ENCODE measurements at places on chromosomes 3 and 15.

- DNase-seq = no peak
Measured at GRCh38 chr3:156511987-156512677, 42.8 kb downstream of the SSR3 start.

DNA sequence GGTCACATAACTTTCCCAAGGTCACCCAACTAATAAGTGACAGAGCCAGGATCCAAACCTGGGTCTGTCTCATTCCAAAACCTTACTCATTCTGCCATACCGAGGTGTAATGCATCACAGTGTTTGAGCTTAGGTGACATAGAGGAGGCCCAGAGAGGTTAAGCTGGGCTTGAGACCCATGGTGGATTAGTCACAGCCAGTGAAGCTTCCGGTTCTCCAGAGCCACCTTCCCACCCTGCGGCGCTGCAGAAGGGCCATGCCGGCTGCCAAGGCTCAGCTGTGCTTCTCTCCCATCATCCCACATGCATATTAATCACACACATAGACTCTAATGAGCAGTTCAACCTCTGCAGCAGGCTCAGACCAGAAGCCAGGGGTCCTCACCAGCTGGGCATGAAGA is 42.2 kb downstream of the SPSB4 start:
- DNase-seq = no peak

- DNase-seq = no peak
Measured at GRCh38 chr15:40259021-40259420, 20.2 kb downstream of the PAK6 start.

DNA sequence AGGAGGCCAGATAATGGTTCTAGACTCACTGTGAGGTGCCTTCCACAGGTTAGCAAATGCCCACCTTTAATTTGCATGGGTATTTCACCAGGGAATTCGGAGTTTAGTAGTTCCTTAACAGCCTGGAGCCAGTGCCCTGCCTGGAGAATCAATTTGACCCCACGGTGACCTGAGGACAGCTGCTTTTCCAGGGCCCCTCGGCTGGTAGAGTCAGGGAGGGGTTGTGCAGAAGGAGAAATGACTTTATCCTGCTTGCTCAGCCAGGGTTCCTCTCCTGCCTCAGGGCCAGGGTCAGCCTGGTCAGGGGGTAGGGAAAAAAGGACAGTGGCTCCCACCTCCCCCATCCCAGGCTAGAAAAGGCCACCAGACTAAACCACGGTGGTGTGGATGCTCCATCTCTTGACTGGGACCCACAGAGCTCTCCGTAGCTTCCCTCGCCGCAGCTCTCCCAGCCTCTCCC is 12.0 kb downstream of the DLL4 start:
- no peak for DNase-seq

GRCh38 chr3:67832817-67833216 is 178.4 kb upstream of the SUCLG2 start:
- no peak for DNase-seq

DNA sequence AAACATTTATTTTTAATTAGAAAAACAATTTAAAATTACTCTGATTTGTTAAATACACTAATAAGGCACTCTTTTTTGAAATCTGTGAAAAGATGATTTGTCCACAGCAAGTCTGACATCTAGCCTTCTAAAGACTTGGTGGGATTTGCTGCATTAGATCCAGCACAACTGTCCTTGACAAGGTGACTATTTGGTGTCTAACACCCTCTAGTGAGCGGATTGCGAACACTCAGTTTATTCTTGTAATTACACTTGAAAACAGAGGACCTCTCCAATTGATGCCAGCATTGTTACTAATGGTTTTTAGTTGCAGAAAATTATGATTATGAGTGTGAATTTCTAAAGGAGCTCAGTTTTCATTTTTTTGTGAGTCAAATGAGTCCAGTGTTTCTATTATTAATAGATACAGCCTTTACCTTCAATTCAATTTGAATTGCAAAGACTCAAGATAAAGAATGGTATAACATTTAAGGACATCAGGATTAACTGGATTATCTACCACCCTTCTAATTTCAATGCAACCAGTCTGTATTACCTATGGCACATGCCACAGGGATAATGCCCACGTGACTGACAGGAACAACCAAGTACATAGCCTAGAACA is 29.7 kb upstream of the STRIT1 start:
- DNase-seq = peak; percentile 74

- no peak for DNase-seq
Measured at GRCh38 chr3:13607821-13608597, 59.1 kb downstream of the FBLN2 start.

DNA sequence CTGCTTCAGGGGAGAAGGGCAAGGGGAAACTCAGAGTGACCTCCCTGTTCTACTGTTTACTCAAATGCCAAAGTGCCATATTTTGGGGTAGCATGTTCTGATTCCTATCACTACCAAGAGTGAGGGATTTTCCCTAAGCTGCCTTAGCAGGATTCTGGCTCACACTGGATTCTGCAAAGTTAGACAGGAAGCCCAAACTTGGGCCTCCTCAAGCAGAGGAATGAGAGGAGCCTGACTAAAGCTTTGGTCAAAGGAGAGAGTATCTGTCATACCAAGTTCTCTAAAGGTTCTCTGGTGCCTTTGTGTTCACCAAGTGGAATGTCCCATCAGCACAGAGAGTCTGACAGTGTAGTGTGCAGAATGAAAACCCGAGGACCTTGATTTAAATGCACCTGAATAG is 8.8 kb upstream of the RARB start:
- DNase-seq = no peak

DNA sequence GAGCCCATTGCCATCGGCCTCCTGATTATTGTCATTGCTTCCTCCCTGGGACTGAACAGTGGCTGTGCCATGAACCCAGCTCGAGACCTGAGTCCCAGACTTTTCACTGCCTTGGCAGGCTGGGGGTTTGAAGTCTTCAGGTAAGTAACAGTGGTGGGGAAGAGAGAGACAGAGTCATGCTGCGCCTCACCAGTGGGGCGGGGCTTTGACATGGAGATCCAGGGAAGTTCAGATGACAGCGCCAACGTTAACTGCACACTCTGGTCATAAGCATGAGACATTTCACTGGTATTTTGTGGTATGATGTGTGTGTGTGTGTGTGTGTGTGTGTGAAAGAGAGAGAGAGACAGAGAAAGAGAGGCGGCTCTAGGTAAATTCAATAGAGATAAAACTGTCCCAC is 41.0 kb downstream of the AQP9 start:
- DNase-seq = no peak

GRCh38 chr15:58311556-58311955 is 120.2 kb upstream of the LIPC start:
- DNase-seq = no peak

- peak; percentile 90 for DNase-seq
Measured at GRCh38 chr15:92681141-92681631, 25.6 kb upstream of the FAM174B start.

GRCh38 chr3:189303584-189303983 is 131.8 kb downstream of the TPRG1 start:
- DNase-seq = no peak

- no peak for DNase-seq
Measured at GRCh38 chr3:127073941-127074820, 91.3 kb downstream of the PLXNA1 start.

DNA sequence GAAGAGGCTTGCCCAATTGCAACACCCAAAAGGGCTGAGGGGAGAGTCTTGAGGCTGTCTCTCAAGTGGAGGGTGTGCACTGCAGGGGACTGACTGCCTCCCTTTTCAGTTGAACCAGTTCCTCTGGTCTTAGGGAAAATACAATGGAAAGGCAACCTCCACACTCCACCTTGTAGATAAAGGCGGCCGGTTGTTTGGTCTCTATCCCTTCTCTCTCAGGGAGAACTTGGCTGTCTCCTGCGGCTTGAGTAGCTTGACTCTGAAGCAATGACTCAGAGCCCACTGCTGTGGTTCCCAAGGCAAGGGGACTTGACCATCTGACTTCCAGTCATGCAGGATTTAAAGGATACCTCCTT is 143.2 kb upstream of the UMPS start:
- no peak for DNase-seq

DNA sequence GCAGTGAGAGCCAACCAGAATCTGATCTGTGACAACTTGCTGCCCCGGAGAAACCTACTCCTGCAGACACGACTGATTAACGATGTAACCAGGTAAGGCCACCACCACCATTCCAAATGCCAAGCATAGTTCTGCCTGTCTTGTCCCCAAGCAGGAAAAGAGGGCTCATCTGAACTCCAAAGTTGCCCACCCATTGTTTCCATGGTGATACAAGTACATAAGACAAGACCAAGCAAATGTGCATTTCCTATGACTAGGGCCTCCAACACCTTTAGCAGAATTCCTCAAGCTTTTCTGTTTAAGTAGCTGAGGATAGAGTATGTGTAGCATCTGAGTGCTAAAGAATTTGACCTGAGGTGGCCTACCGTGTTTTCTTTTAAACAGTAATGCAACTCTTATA is 290.7 kb downstream of the RYR3 start:
- DNase-seq = no peak

DNA sequence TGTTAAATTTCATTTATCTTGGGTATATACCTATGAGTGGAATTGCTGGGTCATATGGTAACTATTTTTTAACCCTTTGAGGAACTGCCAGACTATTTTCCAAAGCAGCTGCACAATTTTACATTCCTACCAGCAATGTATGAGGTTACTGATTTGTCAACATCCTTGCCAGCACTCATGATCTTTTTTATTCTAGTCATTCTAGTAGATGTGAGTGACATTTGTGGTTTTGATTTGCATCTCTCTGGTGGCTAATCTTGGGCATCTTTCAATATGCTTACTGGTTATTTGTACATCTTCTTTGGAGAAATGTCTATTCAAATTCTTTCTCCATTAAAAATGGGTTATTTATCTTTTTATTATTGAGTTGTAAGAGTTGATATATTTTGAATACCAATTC is 21.3 kb upstream of the LRRC58 start:
- no peak for DNase-seq

GRCh38 chr3:66499881-66500575 is 794 bp downstream of the LRIG1 start:
- DNase-seq = no peak

GRCh38 chr3:192841428-192841827 is 76.2 kb downstream of the MB21D2 start:
- no peak for DNase-seq

- no peak for DNase-seq
Measured at GRCh38 chr3:127120851-127121647, 71.9 kb upstream of the PRR23E start.

GRCh38 chr3:112377568-112378071 is 44.7 kb downstream of the CD200 start:
- DNase-seq = no peak

- DNase-seq = no peak
Measured at GRCh38 chr3:134337071-134337482, 37.2 kb downstream of the AMOTL2 start.

- DNase-seq = no peak
Measured at GRCh38 chr15:41669701-41670100, 9.5 kb downstream of the MGA start.

DNA sequence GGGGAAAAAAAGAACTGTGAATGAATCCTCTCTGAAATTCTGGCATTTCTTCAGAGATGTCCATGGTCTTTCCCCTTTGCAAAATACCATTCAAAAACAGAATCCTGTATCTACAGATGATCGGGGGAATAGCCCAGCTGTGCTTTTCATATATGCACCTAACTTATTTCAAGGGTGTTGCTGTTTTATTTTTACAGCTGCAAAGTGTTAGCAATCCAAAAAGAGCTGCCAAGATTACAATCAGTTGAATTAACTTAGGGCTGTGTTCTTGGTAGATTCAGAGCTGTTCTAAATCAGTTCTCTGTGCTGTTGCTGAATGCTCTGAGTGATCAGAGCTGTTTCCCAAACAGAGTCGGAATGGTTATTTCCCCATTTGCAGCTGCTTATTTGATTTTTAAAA is 175.7 kb upstream of the SEMA6D start:
- peak; percentile 36 for DNase-seq

- DNase-seq = no peak
Measured at GRCh38 chr15:100947760-100948429, 28.7 kb downstream of the LRRK1 start.

- DNase-seq = no peak
Measured at GRCh38 chr15:60656481-60656880, 177.5 kb upstream of the ICE2 start.

- DNase-seq = no peak
Measured at GRCh38 chr15:96535148-96535547, 204.6 kb downstream of the NR2F2 start.

- DNase-seq = no peak
Measured at GRCh38 chr3:51394541-51394940, 3.5 kb downstream of the RBM15B start.

DNA sequence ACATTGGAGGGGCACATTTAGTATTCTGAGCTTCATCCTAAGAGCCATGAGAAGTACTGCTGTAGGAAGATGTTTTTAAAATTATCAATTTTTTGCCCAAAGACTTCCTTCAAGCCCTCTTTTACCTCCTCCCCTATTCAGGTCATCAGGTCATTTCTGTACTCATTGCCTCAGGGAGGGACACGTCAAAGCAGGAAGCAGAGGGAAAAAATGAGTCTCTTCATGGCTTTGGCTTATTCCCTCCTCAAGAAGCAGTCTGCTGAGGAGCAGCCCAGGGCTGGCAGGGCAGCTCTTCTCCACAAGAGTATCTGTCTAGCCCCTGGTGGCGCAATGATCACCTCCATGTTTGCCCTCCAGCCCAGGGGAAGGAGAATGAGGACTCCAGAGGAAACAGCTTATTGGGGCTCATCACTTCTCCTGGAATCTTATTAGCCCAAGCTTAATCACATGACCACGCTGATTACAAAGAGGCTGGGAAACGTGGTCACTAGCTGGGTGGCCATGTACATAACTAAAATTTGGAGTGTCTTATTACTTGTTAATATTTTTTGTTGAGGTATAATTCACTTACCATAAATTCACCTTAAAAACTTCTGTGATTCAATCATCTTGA is 44.2 kb upstream of the GATA2 start:
- no peak for DNase-seq

DNA sequence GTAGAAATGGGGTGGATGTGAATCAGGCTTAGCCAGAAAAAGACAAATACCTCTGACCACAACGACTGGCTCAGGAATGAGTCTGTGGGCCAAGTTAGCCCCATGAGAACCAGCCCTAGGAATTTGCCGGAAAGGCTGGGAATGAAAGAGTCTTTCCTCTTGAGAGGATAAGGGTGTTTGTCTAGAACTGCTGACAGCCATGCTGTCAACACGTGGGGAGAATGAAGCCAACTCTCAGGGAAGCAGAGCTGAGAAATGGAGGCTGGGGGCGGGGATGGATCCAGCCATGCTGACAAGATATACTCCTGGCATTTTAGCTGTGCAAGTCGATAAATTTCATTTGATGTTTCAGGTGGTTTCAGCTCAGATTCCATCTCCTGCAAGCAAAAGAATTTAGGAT is 10.6 kb upstream of the SLC6A1 start:
- DNase-seq = no peak
